ENCODE measurements at places on chromosomes 1 and 21. TPM values are rescaled to one million over a fixed set of nuclear protein-coding genes. Genes with fewer than 3 reads are reported as not detected.

ADAM30 gene
- not detected for total RNA-seq

TRAPPC3 gene
- total RNA-seq = 74.9 TPM

LYPD8 gene
- total RNA-seq = not detected

PTPRU gene
- 23.5 TPM for total RNA-seq

KIF21B gene
- total RNA-seq = 0.16 TPM

TEDDM1 gene
- total RNA-seq = not detected

LCE1F gene
- not detected for total RNA-seq

MAN1C1 gene
- total RNA-seq = 1.5 TPM

SERPINC1 gene
- not detected for total RNA-seq

FCGR3A gene
- total RNA-seq = not detected

PLD5 gene
- total RNA-seq = not detected

TCHH gene
- not detected for total RNA-seq

PGBD5 gene
- total RNA-seq = under 0.01 TPM

OR2L3 gene
- not detected for total RNA-seq

CD1E gene
- not detected for total RNA-seq

PROX1 gene
- 0.16 TPM for total RNA-seq

OR2M3 gene
- total RNA-seq = not detected

TDRD10 gene
- total RNA-seq = 0.54 TPM

RHBDL2 gene
- not detected for total RNA-seq

GRIK3 gene
- not detected for total RNA-seq

AK5 gene
- 38.5 TPM for total RNA-seq

RORC gene
- total RNA-seq = not detected

ELOVL1 gene
- 69.7 TPM for total RNA-seq

TMEM269 gene
- total RNA-seq = not detected

OR2T33 gene
- not detected for total RNA-seq

OR14K1 gene
- not detected for total RNA-seq

HAPLN2 gene
- 2.3 TPM for total RNA-seq

DMBX1 gene
- total RNA-seq = not detected

SCCPDH gene
- 27.4 TPM for total RNA-seq

INSRR gene
- not detected for total RNA-seq

GRIK1 gene
- not detected for total RNA-seq

TTC34 gene
- not detected for total RNA-seq

BTBD19 gene
- total RNA-seq = 6.2 TPM

GNAT2 gene
- not detected for total RNA-seq

FCRL1 gene
- total RNA-seq = not detected

TRIM58 gene
- not detected for total RNA-seq

NIBAN1 gene
- total RNA-seq = 13.8 TPM

ILDR2 gene
- not detected for total RNA-seq

IL10 gene
- total RNA-seq = not detected

RBM15 gene
- 14.6 TPM for total RNA-seq

FAM110D gene
- total RNA-seq = not detected

MCOLN3 gene
- total RNA-seq = not detected

FMO3 gene
- total RNA-seq = 1.1 TPM

Data from cardiac atrium fibroblast (primary cell).